Jurkat, Clone E6-1 (cell line): ENCODE measurements at places on chromosomes 16 and 17.

GRCh38 chr16:88634141-88634993 lies 4.0 kb upstream of the IL17C start:
- no peak for DNase-seq

- DNase-seq, result peak; percentile 55
These were observed 7.6 kb upstream of the CSNK1D start for GRCh38 chr17:82281076-82281475.

GRCh38 chr16:86072328-86073102 lies 173.6 kb downstream of the IRF8 start:
- peak; percentile 24 for DNase-seq

GRCh38 chr16:54194334-54194743 lies 92.2 kb downstream of the IRX3 start:
- DNase-seq, result no peak
